ENCODE measurements at places on chromosomes 6 and 20. TPM values are rescaled to one million over a fixed set of nuclear protein-coding genes. Genes with fewer than 3 reads are reported as not detected.

DNA sequence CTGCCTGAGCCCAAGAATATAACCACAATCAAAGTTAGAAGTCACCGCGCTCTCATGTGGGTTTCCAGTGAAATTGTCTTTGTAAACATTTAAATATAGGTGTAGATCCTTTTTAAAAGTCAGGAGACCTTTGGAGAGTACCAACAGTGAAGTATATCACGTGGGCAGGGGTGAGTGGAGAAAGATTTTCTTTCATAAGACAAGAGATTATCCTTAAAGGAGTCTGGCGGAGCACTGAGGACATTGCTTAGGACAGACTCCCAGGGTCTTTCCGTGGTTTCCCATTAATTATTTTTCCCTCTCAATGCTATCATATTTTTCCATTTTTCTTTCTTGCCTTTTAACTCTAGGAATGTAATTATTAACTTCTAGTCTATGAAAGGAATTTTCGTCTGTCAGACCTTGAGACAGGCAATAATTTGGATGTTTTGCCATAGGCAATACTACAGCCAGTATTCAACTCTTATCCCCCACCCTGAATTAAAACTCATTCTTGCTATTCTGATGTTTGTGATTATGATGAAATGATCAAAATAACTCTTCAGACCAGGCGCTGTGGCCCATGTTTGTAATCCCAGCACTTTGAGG, 31.4 kb downstream of the DCBLD1 start:
- peaks cover 5% of the 10 kb centered on the region for H3K36me3 ChIP-seq
- H3K4me1 ChIP-seq, result no peaks in the 10 kb centered on the region
- H3K27me3 ChIP-seq, result no peaks in the 10 kb centered on the region
- no peak overlapping the region for H3K27ac ChIP-seq
- no peak for DNase-seq
- H3K4me3 ChIP-seq, result no peak overlapping the region

- no peak overlapping the region for H3K27ac ChIP-seq
- H3K4me3 ChIP-seq, result no peak overlapping the region
- H3K4me1 ChIP-seq, result no peaks in the 10 kb centered on the region
- no peaks in the 10 kb centered on the region for H3K27me3 ChIP-seq
Measured at GRCh38 chr6:93562582-93562981, 143.2 kb upstream of the EPHA7 start.

DNA sequence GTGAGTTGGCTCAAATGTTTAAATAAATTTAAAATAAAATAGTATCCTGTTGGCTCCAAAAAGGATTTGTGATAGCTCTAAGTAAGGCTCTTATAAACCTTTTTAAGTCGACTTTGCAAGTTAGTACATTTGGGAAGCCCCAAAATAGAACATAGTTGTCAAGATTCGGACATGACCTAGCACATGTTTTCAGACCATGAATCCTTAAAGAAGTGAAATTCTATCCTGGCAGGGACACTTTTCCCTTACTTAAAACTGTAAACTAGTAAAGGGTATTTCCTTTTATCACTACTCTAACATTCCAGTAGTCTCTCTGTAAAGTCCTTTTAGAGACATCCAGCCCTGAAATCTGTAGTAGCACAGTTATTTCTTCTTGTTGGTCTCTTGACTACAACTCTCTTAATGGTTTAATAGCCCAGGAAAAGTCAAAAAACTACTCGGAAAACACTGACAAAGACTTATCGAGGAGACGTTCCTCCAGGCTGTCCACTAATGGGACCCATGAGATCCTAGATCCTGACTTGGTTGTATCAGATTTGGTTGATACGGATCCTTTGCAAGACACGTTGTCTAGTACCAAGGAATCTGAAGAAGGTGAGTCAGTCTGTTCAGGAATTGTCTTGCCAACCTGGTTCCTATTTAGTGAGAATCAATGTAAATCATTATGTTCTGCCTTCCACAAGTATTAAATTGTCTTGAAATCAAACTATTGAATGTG, 83.6 kb downstream of the SCAND1 start:
- no peak for DNase-seq
- peaks cover 28% of the 10 kb centered on the region for H3K36me3 ChIP-seq
- no peaks in the 10 kb centered on the region for H3K27me3 ChIP-seq
- peaks cover 6% of the 10 kb centered on the region for H3K4me1 ChIP-seq
- no peak overlapping the region for H3K4me3 ChIP-seq

VSTM2L gene
- 0.20 TPM for total RNA-seq

GFOD1 gene
- 3.0 TPM for total RNA-seq
